Stomach (tissue), 19 donors: ENCODE measurements at places on chromosomes 3 and 15. TPM values are rescaled to one million over a fixed set of nuclear protein-coding genes. Genes with fewer than 3 reads are reported as not detected.

HRG gene
- total RNA-seq, result not detected

NME9 gene
- total RNA-seq, result not detected

TM6SF1 gene
- total RNA-seq, result not detected

SPRED1 gene
- 2.2 TPM for total RNA-seq

BTLA gene
- not detected for total RNA-seq

ACTC1 gene
- 4.9 TPM for total RNA-seq

TM4SF4 gene
- 40.8 TPM for total RNA-seq
